Tracheal epithelial cell (primary cell): ENCODE measurements at places on chromosomes 12 and 14. TPM values are rescaled to one million over a fixed set of nuclear protein-coding genes. Genes with fewer than 3 reads are reported as not detected.

The A2M gene
- 0.72 TPM in 1 of 2 replicates, not detected in the other for total RNA-seq

The TC2N gene
- total RNA-seq, result 33.0 and 50.3 TPM in 2 replicates

The KRT86 gene
- 0.21 and 0.72 TPM in 2 replicates for total RNA-seq

The RGS6 gene
- total RNA-seq, result not detected in 2 replicates

The ADAM21 gene
- total RNA-seq, result 0.48 and 0.64 TPM in 2 replicates

The ANKRD33 gene
- not detected in 2 replicates for total RNA-seq

The TNS2 gene
- total RNA-seq, result 0.43 and 2.7 TPM in 2 replicates

The MVK gene
- 27.7 and 41.8 TPM in 2 replicates for total RNA-seq

The CCDC197 gene
- total RNA-seq, result not detected in 2 replicates

The SLC5A8 gene
- total RNA-seq, result not detected in 2 replicates

The PRB2 gene
- total RNA-seq, result not detected in 2 replicates

The C12orf50 gene
- total RNA-seq, result not detected in 2 replicates

The FOXM1 gene
- 0.48 and 0.64 TPM in 2 replicates for total RNA-seq

The HOXC12 gene
- not detected in 2 replicates for total RNA-seq

The ACOT4 gene
- total RNA-seq, result 0.21 and 0.48 TPM in 2 replicates

The LMNTD1 gene
- not detected in 2 replicates for total RNA-seq

The CLBA1 gene
- total RNA-seq, result 9.2 and 14.0 TPM in 2 replicates

The PTPRR gene
- 0.96 TPM in 1 of 2 replicates, not detected in the other for total RNA-seq
